ENCODE measurements at places on chromosomes 3 and 15. TPM values are rescaled to one million over a fixed set of nuclear protein-coding genes. Genes with fewer than 3 reads are reported as not detected.

AHSG gene
- total RNA-seq, result not detected

MLF1 gene
- total RNA-seq, result 7.5 TPM

UBA5 gene
- total RNA-seq, result 26.8 TPM

ANKRD63 gene
- total RNA-seq, result not detected

PCSK6 gene
- total RNA-seq, result 1.6 TPM

CACNA2D2 gene
- total RNA-seq, result not detected

CELF6 gene
- total RNA-seq, result under 0.01 TPM

MORC1 gene
- not detected for total RNA-seq

FSTL1 gene
- total RNA-seq, result 666 TPM

GNAT1 gene
- total RNA-seq, result not detected

GMPS gene
- 41.5 TPM for total RNA-seq

TMC3 gene
- not detected for total RNA-seq

CLDN16 gene
- under 0.01 TPM for total RNA-seq

ADCY5 gene
- not detected for total RNA-seq

DAZL gene
- total RNA-seq, result not detected

DISP2 gene
- under 0.01 TPM for total RNA-seq

LMOD3 gene
- total RNA-seq, result not detected

SLC2A2 gene
- not detected for total RNA-seq

ZNF501 gene
- total RNA-seq, result 4.6 TPM

P2RY12 gene
- total RNA-seq, result not detected
